ENCODE measurements at places on chromosomes 3 and 15.

GRCh38 chr3:196292286-196292923 is 4.9 kb upstream of the PCYT1A start:
- DNase-seq, result peak; percentile 16

DNA sequence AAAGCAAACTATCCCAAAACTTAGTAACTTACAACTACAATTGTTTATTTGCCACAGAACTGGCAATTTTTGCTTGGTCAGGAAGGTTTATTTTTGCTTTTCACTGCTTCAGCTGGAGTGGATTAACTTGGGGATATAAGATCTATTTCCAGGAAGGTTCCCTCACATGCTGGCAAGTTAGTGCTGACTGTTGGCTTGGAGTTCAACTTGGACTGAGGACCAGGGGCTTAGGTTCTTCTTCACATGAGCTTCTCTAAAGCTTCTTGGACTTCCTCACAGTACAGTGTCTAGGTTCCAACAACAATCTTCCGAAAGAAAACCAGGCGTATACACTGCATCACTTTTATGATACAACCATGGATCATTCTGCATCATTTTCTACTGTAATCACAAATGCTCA is 264.4 kb downstream of the CHL1 start:
- no peak for DNase-seq

GRCh38 chr3:127654374-127654773 is 18.4 kb upstream of the ABTB1 start:
- no peak for DNase-seq

DNA sequence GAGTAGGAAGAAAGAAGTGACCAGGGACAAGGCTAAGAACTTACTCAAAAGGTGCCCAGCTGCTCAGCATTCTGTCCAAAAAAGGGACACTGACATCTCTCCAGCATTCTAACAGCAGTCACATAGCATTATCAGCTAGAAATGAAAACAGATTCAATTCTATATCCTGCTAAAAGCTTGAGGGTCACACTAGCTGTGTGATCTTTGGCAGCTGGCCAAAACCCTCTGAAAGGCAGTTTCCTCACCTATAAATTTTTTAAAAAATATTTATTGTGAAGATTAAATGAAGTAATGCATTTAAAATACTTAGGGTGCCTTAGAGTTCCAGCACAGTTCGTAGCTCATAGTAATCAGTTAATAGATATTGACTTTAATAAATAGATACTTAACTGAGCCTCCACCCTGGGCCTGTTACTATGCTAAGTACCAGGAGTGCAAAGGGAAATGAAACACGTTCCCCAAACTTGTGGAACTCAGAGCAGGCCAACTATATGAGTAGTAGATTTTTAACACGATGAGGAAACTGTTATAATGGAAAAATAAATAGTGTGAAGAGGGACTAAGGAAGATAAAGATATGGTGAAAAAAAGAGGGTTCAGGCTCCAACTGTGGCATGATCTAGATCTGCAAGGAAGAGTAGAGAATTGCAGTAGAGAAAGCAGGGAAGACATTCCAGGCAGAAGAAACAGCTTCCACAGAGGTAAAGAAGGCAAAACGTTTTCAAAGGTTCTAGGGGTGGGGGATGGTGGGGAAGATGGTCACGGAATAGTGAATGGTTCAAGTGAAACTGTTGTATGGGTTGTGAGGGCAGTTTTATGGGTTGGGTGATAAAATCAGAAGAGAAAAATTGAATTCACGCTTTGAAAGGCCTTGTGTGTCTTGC is 11.4 kb downstream of the CD86 start:
- no peak for DNase-seq

GRCh38 chr15:40290918-40291574 is 8.2 kb upstream of the ANKRD63 start:
- DNase-seq, result peak; percentile 6

DNA sequence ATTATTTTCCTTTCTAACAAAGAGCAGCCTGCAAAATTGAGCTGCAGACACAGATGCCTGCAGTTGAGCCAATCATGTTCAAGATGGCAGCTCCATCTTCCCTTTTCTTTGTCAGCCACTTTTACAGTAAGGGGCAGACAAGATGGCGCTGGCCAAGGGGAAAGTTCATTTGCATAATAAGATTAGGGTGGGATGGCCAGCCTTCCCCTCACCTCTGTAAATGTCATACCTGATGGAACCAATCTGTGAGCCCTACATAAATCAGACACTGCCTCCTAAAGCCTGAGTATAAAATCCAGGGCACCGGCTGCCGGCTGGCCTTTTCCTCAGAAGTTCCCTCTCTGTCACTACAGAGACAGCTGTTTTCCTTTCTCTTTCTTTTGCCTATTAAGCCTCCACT is 15.8 kb downstream of the PATL2 start:
- DNase-seq, result no peak

- no peak for DNase-seq
Measured at GRCh38 chr15:47682661-47683060, 34.6 kb upstream of the SEMA6D start.

DNA sequence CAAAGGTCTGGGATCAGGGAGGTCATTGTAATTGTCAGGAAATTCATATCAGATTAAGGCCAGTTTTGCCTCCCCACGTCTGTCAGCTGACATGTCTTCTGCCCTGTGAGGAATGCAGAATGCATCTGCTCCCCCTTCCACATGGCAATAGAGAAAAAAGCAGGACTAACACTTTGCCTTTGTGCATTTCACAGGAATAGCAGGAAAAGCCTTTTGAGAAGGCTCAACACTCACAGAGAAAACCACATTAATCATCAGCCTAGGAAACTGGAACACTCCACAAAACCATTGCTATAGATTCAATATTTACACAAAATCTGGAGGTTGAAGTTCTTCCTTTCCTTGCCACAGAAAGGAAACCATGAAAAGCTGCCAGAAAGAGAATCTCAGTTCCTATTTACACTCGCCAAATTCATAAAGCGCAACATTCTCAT is 165.2 kb upstream of the HES1 start:
- DNase-seq, result no peak

DNA sequence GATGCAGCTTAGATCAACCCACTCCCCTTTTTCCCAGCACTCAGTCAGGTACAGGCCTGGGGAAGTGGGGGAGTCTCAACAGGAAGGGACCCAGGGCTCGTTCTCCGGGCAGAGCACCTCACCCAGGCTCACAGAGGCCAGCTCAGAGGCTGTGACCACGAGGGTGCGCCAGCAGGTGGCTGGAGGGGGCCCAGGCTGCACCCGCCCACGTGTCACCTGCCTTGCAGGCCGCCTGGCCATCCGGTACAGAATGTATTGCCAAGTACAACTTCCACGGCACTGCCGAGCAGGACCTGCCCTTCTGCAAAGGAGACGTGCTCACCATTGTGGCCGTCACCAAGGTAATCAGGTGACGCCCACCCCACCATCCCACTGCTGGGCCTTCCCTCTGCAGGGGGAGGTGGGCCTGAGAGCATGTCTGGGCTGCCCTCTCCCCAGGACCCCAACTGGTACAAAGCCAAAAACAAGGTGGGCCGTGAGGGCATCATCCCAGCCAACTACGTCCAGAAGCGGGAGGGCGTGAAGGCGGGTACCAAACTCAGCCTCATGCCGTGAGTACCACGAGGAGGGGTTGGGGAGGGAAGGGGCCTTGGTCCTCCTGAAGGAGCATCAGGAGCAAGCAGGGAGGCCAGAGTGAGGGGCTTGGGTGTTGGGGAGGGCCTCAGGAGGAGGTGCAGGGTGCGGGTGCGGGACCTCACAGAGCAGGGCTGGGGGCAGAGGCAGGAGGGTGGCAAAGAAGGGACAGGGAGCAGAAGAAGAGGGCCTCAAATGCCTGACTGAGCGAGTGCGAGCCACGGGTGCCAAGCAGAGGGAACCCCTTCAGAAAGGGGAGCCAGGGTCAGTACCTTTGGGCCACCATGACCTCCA is 14.0 kb upstream of the LMAN1L start:
- DNase-seq, result no peak
